HEK293T (cell line): ENCODE measurements at places on chromosomes 11 and 22.

DNA sequence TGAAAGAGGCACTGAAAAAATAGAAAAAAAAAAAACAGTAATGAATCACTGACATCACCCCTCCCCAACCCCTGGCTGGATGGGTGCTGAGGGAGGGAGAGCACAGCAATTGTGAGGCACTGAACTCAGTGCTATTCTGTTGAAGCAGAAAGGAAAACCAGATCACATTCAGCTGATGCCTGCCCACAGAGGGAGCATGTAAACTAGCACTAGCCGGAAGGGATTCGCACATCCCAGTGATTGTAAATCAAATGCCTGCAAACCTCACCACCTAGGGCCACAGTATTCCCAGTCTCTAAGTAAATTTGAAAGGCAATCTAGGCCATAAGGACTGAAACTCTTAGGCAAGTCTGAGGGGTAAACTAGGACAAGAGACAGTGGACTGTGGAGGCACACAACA is 772.0 kb upstream of the CCDC179 start:
- DNase-seq: no peak

DNA sequence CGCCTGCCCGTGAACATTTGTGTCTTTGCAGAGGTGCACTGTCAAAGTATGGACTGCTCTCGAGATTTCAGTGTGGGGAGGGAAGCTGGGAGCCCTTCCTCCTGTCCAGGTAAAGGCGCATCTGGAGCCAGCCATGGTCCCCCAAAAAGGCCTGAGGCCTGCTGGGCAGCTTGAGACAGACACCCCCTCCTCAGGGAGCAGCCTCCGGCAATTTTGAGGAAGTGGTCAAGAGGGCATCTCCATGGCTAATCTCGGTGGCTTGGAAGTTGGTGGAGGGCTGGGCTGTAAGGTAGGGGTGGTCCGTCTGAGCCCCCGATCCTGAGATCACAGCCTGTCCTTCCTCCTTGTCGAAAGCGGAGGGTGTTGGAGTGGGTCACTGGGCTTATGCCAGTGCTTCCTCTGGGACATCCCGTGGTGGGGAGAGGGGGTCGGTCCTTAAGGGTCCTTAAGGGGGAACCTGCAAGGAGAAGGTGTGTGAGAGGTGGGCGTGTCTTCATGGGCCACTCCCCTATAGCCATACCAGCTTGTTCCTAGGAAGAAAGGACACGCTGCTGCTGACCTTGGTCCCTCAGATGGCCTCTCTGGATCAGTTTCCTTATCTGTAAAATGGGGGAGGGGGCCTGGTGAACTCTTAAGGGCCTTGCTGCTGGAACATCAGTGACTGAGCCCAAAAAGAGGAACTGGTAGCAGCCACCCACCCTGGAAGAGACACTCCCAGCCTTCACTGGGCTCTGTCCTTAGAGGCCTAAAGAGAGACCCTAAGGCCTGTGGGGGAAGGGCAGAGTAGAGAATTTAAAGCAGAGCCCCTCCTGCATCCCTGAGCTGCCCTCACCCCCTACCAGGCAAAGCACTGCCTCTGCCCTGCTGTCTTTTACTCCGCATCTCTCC is 2.6 kb downstream of the KCNC1 start:
- DNase-seq: no peak

DNA sequence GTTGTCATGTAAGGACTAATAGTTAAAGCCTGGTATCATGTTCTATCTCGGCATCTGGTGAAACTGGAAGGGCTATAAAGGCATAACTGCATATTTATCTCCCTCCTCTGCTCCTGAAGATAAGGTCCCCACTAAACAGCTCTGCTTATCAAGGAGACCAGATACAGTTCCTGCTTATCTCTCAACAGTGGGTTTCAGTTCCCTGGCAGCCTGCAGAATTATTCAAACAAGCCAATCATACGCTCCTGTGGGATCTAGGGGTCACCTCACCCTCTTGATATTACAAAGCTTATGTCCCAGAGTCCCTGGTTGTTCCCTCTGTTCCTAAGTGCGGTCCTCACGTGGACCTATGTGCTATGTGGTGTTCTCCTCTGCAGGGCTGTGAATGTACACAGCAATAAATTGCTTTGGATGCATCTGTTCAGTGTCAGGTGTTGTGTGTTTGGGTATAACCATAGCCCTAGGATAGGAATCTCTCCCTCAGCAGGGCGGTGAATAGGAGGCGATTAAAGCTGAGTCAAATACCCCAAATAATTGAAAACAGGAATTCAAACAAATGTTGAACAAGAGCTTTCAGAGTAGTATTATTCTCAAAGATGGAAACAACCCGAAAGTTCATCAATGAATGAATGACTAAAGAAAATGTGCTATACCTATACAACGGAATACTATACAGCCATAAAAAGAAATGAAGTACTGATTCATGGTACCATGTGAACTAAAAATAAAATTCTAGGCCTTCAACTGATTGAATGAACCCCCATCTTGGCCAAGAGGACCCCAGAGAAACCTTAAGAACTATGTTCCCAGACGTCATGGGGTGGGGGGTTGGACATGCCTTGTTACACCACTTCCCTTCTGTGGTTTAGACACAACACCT is 3.1 kb upstream of the OOSP4A start:
- DNase-seq: no peak

- DNase-seq: no peak
Observed at GRCh38 chr11:35839368-35840161, 104.3 kb upstream of the LDLRAD3 start.

DNA sequence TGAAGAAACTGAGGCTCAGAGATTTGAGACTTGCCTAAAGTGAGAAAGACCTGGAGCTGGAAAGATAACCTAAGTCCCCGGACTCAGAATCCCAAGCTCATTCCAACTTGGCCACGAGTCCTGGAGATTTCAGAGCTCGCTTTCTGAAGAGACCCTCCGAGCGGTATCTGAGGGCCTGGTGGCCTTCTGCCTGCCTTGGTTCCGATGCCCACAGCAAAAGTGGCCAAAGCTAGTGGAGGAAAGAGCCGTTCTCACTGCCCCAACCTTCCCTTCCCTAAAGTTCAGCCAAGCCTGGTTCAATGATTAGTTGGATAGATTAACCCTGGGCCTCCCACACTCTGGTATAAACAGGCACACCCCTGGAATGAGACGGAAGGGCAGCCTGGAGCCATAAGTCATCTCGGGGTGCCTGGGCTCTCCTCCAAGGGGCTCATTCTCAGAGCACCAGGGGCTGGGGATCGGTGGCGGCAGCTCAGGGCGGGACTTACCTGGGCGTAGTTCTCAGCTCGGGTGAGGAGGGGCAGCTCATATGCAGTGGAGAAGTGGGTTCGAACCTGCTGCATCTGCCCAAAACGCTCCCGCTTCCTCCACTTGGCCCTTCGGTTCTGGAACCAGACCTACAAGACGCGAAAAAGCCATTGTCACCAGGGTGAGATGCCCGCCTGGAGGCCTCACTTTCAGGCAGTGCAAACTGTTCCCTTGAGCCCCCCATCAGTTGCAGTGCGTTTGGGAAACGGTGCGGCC is 42.8 kb downstream of the ALX4 start:
- DNase-seq: no peak

- DNase-seq: no peak
Observed at GRCh38 chr11:11293798-11294550, 59.1 kb downstream of the CSNK2A3 start.

DNA sequence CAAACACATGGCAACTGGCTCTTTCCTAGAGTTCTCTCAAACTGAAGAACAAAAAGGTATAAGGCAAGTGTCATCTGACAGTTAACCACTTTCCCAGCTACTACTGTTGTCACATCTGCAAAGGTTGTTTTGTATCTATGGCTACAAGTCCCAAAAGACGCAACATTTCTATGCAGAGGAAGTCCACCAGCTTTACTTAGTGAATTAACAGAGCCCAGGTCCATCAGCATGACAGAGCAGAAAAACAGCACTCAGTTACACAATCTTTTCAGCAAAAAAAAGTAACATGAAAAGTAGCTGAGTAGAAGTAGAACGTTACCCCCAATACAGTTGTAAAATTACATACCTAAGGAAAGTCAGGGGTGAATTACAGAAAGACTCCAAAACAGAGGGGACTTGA is 12.1 kb downstream of the CPSF7 start:
- DNase-seq: no peak

DNA sequence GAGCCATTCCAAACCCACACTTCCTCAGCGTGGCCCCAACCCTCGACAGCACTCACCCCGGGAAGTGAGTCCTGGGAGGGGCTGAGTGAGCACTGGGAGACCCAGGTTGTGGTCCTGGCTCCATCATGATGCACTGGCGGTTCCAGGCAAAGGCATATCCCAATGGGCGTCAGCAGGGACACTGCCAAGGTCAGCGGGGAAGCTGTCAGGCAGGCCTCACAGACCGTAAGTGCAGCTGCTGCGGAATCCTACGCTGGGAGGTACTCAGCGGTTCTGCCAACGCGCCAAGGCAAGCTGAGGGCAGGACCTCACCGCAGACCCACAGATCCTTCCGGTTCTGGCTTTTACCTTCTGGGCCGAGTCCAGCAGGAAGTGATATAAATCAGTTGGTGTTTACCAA is 1.4 kb upstream of the GAL3ST1 start:
- DNase-seq: no peak

DNA sequence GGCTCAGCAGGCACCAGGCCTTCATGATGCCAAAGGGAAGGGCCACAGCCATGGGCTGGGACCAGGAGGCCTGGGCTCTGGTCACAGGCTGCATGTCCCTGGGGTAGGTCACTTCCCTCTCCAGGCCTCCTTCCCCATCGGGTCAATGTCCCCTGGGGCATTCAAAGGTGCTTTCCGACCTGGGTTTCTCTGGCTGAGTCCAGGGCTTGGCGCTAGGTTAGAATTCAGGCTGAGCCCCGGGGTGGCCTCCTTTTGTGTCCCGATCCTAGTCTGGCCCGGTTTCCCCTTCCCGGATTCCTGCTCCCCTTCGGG is 12.2 kb downstream of the MAFF start:
- DNase-seq: no peak

GRCh38 chr11:74784234-74784633 is 35.6 kb downstream of the RNF169 start:
- no peak for DNase-seq

DNA sequence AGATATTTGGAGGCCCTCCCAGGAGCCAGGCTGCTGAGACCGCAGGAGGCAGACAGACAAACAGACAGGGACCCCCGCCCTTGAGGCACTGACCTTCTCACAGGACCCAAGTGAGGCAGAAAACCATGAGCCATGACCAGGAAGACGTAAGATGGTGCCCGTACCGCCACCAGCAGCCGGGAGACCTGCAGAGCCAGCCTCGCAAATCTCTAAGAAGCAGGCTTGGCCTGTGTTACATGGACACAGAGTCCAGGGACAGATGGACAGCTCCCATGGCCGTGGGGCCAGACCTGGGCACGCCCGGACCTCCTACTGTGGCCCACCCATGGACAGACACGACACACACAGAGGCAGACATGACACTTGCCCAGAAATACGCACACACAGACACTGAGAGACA is 30.7 kb upstream of the TOLLIP start:
- DNase-seq: no peak

- no peak for DNase-seq
Observed at GRCh38 chr22:20440637-20441591, 3.3 kb upstream of the SCARF2 start.

DNA sequence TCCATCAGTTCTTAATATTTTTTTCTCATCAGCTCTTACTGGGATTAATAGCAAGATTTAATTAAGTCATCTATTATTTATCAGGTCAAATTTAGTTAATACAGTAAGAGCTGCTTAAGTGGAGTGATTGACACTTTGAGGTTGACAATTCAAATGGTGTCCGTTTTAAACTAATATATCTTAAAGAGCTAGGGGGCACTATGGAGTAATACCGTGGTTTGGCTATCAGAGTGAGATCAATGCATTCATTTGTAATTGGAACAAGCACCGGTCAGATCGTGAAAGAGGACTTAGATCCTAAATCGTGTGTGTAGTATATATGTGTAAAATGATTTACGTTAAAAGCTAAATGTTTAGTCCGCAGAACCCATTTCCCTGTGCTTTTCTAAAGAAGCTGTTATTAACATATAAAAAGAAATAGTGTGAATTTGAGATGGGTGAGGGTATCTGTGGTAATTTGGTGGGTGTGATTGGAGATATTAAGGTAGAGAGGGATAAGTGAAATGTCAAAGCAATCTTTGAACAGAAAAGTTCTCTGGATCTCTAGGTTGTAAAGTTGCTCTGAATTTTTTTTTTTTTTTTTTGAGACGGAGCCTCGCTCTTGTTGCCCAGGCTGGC is 2.3 kb downstream of the SIK2 start:
- DNase-seq: peak; percentile 42

GRCh38 chr11:18802381-18803257 is 11.0 kb upstream of the PTPN5 start:
- DNase-seq: peak; percentile 63

DNA sequence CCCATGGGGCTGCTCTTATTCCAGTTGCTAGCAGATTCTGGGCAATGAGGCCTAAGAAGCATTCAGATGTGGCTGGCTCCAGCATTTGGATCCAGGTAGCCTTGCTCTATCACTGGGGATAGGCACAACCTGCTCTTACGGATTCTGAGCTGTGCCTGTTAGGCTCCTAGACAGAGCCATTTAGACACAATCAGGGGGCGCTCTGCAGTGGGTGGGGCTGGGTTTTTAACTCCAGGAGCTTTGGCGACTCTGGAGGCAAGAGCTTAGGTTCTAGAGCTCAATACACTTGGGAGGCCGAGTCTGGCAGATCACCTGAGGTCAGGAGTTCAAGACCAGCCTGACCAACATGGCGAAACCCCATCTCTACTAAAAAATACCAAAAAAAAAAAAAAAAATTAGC is 32.0 kb downstream of the KCNC1 start:
- DNase-seq: no peak
